Cortex of kidney (tissue), 1 donor: ENCODE measurements at places on chromosomes 2 and 18.

DNA sequence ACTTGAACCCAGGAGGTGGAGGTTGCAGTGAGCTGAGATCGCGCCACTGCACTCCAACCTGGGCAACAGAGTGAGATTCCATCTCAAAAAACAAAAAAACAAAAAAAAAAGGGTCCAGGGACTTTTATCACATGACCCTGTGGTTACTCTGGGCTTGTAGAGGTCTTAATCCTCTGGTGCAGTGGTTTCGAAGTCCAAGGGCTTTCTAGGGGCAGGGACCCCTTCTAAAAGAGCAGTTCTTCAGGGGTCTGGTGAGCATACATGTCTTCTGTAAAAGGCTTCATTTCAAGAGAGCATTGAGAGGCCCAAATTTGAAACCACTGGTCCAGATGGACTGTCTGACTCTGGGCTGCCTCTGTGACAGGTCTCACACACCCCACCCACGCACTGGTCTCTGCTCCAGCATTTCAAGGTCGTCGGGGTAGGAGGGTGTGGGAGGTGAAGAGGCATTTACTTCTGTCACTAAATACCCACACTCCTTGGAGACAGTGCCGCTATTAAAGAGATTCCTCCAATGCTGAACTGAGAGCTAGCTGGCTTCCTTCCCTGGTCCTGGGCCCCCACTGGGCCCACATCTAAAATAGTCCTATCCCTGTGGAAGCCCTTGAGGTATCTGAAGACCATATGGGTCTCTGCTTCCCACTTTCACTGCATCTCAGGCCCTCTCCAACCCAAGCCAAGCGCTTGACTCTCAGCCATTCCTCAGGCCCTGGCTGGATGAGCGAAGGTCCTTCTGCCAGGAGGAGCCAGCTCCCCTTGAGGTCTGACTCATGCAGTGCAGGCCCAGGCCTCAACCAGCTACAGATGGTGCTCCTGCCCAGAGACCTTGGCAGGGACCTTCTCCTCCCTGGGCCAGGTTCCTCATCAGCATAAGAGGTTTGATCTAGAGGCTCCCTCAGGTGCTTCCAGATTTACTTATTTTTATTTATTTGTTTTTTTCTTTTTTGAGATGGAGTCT lies 44.8 kb downstream of the PAX8 start:
- DNase-seq = no peak

GRCh38 chr2:109133746-109134145 lies 4.7 kb downstream of the SH3RF3 start:
- DNase-seq = no peak

DNA sequence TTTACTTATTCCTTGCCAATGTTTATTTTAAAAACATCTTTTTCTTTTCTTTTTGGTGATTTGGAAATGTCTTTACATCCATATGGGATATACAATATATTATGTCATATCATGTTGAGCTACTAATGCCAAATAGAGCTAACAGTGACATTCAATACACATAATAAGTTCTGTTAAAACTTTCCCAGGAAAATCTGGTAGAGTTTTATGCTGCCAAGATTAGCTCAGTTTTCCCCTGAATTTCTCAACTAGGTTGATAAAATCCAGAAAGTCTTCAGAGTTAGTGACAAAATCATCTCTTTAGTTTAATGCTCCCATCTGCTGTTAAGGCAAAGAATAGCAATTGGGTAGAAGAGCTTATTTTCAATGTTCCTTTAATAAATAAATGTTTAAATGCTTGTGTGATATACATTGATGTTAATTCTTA lies 9.9 kb downstream of the COL3A1 start:
- DNase-seq = no peak

DNA sequence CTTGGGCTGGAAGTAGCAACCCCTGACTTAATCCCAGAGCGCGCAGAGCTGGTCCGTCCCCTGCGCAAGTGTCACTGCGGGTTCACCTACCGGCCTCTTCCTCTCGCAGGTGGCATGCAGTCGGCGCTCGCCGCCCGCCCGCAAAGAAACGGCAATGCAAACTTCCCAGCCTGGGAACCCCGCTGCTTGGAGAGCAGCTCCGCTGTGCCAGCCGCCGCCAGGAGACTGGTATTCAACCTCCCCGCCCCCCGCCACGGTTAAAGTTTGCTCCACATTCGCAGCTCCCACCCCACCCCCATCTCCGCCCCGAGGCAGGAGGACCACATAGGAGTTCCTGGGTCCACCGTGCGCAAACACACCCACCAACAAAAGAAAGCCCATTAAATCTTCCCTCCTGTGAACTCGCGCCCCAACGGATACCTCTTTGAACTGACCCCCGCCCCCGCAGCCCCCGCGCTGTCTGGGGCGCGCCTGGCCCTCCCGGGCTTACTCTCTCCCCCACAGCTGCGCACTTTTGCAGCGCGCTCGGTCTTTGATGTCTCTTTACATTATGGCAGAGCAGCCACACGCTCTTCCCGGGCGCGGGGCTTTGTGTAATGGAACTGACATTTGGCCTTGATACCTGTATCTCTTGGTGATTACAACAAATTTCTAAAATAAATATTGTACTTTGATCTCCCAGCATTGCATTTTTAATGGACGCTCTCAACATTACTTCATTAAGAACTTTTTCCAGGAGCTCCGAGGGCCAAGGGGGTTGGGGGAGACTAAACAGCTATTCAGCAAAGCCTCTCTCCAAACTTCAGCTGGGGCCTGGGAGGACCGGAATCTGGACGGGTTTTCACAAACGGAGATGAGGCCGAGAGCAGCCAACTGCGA lies 3.1 kb upstream of the SP5 start:
- no peak for DNase-seq

DNA sequence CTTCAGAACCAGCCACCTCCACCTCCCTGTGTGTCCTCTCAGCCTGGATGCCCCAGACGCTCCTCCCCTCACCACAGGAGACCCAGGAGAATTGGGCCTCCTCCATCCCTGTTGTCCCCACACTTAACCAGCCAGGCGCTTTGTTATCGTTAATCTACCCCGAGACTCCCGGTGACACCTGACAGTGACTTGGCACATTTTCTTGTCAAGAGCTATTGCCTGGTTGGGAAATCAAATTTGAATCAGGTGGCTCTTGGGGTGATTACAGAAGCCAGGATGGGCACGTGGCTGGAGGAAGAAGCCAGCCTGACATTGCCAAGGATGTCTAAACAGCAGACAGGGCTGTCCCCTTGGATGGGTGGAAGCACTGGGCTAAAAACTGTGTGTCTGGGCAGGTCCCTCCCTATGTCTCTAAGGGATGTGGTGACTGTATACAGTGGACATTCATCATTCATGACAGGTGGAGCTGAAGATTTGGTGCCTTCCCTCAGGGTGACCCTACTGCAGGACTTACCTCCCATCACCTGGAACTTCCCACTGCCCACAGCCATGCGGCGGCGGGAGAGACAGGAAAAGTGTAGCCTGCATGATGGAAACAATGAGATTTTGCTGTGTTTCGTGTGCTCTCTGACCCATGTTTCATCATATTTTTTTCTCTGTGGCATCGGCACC lies 157.2 kb upstream of the CAPN13 start:
- DNase-seq = no peak

- DNase-seq = no peak
Measured at GRCh38 chr2:156333951-156334495, 1.5 kb upstream of the NR4A2 start.

- DNase-seq = no peak
Measured at GRCh38 chr2:30484995-30485394, 37.9 kb downstream of the LCLAT1 start.

GRCh38 chr2:239520811-239521517 lies 120.1 kb upstream of the HDAC4 start:
- no peak for DNase-seq

DNA sequence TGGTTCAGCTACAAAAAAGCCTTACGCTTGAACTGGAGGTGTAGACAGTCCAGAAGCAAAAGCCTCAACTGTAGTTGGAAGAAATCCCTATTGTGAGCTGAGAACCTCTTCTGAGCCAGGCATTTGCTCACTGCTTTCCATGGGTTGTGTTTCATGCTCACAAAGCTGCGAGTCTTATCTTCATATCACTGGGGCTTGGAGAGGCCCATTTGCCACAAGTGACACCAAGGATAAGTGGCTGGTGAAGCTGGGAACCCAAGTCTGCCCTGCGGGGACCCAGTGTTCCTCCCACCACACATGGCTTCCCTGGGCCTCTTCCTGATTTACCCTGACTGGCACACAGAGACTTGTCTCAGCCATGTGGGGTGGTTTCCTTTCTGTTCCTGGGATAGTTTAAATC lies 130.4 kb downstream of the RNF144A start:
- no peak for DNase-seq

DNA sequence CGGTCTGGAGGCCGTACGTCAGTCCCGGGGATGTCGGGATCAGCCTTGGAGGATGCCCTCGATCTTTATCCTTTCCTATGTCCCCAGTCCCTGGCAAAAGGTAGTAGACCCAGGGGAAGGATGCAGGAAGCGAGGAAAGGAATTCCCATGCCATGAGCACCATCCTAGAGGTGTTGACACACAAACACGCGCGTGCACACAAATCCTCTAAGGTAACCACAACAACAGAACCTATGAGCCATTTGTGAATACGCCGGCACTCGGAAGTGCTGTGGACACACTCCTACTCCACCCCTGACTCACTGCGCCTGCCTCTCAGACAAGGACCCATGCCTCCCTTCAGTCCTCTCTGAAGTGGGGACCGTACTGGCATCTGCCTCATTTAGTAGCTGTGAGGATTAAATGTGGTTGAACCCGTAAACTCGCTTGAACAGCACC lies 11.3 kb upstream of the MLPH start:
- no peak for DNase-seq

DNA sequence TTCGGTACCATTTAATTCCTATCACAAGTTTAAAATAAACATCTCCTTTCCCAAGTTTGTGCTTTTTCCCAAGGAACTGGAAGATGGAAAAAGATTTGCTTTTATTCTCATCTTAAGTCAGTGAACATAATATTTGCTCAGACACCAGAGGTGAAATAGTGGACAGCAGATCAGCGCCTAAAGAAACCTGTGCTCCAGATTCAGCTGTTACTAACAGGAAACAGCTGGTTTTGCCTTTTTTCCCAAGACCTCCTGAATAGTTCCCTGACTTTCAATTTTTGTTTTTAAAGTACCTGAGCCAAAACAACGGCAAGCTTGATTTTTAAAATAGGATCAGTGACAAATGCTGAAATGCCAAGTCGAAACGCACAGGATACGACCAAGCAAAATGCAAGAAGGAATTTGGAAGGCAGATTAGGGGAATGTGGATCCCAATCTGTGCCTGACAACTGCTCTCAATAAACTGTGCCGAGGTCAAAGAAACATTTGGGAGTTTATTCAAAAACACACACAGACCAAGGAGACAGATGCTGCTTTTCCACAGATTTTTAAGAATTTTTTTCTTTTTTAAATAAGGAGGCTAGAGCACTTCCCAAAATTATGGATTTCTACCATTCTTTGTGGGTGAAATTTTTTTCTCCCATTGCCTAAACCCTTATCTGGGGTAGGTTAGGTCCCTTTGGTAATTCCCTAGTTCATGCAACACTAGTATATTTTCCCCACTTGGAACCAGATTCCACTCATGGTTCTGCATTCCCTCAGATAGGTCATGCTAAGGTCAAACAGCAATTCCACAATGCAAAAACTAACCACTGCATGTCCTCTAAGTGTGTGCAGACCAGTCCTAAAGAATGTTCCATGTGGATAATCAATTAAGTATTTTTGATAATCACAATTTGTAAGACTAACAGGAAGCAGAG lies 121.5 kb upstream of the PDE1A start:
- no peak for DNase-seq

- DNase-seq = no peak
Measured at GRCh38 chr2:174704642-174705041, 59.6 kb downstream of the CHRNA1 start.
